ENCODE measurements at places on chromosomes 1 and 21.

DNA sequence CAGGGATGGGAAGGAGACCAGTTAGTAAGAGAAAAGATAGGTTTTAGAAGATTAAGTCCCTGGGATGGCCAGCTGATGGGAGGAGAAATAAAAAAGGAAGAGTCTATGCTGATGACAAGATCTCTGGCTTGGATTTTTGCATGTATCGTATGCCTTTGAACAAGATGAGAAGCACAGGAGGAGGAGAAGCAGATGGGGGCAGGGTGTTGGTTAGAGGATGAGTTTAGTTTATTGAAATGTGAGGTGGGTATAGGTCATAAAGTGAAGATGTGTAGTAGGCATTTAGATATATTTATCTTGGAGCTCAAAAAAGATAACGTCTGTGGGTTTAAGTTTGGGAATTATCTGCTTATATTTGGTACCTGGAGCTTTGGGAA, 1.4 kb downstream of the TIPRL start:
- peaks cover 24% of the 10 kb centered on the region for H3K4me1 ChIP-seq
- peak overlapping the region; percentile 96 for H3K27ac ChIP-seq
- DNase-seq, result no peak
- H3K27me3 ChIP-seq, result no peaks in the 10 kb centered on the region
- peak overlapping the region; percentile 99 for H3K4me3 ChIP-seq
- H3K36me3 ChIP-seq, result no peaks in the 10 kb centered on the region

DNA sequence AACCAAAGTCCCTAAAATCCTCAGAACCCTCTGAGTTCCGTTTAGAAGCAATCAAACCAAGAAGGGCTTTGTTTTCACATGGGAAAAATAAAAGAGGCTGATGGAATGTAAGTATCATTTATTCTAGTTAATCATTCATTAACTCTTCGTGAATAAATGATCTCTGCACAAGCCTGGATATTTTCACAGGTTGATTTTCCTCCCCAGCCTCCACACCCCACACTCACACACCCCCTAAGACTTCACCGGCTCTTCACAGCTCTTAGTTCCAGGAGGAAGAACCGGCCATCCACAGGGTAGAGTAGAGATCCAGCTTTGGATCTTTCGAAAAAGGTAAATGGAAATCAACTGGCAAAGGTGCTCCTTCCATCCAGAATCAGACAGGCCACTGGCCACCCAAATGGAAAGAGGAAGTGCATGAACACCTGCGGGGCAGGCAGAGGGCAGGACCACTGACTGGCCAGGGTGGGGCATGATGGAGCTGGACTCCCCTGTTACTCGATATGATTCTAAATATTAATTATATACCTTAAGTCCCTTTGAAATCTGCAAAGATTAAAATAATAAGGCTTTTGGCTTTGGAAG, 10.0 kb downstream of the C1orf198 start:
- DNase-seq, result no peak
- no peaks in the 10 kb centered on the region for H3K36me3 ChIP-seq
- no peak overlapping the region for H3K27ac ChIP-seq

DNA sequence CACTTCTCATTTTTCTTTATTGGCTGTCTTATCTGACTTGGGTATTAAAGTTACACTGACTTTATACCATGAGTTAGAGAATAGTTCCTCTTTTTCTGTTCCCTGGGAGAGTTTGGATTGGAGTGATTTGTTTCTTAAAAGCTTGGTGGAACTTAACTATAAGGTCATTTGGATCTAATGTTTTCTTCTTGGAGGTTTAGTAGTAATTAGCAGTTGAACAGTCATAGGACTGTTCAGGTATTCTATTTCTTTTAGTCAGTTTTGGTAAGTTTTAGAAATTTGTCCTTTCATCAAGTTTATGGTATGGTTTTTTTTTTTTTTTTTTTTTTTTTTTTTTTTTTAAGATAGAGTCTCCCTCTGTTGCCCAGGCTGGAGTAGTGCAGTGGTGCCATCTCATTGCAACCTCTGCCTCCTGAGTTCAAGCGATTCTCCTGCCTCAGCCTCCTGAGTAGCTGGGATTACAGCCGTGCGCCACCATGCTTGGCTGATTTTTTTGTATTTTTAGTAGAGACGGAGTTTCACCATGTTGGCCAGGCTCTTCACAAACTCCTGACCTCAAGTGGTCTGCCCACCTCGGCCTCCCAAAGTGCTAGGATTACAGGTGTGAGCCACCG, 6.3 kb downstream of the TTC3 start:
- no peak overlapping the region for H3K4me3 ChIP-seq
- no peak for DNase-seq
- peaks cover 15% of the 10 kb centered on the region for H3K4me1 ChIP-seq

- no peaks in the 10 kb centered on the region for H3K27me3 ChIP-seq
- DNase-seq, result no peak
- H3K36me3 ChIP-seq, result peaks cover 30% of the 10 kb centered on the region
- no peaks in the 10 kb centered on the region for H3K4me1 ChIP-seq
Measured at GRCh38 chr1:22527555-22528296, 35.6 kb upstream of the EPHA8 start.

DNA sequence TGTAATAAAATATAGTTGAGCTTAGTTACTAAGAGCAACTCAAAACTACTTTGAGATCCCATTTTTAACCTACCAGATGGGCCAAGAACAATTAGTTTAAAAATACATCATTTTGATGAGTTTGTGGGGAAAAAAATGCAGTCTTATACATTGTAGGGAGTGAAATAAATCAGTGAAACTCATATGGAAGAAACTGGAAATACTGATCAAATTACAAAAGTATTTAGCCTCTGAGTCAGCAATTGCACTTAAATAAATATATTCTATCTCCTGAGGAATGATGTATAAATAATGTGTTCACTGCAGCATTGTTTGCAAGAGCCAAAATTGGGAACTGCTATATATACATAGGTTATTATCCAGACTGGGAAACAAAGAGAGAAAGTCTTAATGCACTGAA, 4.6 kb upstream of the SMCP start:
- H3K4me1 ChIP-seq, result no peaks in the 10 kb centered on the region
- H3K27ac ChIP-seq, result no peak overlapping the region
- no peaks in the 10 kb centered on the region for H3K36me3 ChIP-seq
- no peak overlapping the region for H3K4me3 ChIP-seq
- DNase-seq, result no peak
- H3K27me3 ChIP-seq, result no peaks in the 10 kb centered on the region

GRCh38 chr21:37742115-37742514, 174.1 kb downstream of the KCNJ6 start:
- no peaks in the 10 kb centered on the region for H3K4me1 ChIP-seq
- no peaks in the 10 kb centered on the region for H3K36me3 ChIP-seq

All from T-cell (primary cell).